ENCODE measurements at places on chromosomes 16 and 17. TPM values are rescaled to one million over a fixed set of nuclear protein-coding genes. Genes with fewer than 3 reads are reported as not detected.

DNA sequence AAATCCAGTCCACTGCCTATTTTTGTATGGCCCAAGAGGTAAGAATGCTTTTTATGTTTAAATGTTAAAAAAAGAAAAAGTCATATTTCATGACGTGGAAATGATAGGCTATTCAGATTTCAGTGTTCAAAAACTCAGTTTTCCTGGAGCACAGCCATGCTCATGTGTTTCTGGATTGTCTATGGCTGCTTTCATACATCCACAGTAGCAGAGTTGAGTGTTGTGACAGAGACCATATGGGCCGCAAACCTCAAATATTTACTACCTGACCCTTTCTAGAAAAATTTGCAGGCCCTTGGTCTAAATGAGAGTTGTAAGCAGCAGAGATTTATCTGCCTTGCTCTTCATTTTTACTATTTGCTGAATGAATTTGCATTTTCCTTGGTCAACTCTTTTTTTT is 264.1 kb downstream of the CBLN1 start:
- no peak for DNase-seq

- DNase-seq = no peak
Measured at GRCh38 chr17:1639549-1640180, 5.9 kb downstream of the SCARF1 start.

Gene GAST
- not detected for total RNA-seq

DNA sequence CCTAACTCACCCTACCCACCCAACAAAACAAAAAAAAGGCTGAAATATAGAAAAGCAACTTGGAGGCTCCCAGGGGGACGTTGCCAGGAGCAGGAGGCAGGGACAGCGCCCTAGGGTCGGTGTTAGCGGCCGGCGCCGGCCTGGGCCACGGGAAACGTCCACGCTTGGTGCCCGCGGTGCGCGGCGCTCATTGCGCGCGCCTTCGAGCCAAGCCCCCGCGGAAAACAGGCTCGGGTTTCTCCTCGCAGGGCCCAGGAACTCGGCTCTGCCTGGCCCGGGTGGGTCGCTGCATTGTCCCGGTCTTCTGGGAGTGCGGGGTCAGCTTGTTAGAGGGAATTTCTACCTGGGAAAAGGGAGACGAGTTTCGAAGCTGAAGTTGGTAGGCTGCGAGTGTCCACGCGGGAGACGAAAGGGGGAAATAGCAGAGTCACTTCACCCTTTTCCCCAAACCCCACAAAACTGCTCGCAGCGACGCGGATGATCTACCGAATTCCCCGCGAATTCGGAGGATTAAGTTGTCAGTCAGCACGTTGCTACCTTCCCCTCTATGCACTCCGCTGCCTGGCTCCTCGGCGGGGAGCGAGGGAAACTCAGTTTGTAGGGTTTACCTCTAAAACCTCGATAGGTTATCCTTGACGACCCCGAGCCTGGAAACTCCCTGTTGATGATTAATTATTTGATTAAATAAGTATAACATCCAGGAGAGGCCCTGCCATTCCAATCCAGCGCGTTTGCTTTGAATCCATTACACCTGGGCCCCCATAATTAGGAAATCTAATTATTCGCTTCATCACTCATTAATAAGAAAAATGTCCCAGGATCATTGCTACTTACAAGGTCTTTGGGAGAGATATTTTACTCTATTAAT is 751 bp upstream of the FOXC2 start:
- no peak for DNase-seq
